ENCODE measurements at places on chromosomes 2 and 18.

DNA sequence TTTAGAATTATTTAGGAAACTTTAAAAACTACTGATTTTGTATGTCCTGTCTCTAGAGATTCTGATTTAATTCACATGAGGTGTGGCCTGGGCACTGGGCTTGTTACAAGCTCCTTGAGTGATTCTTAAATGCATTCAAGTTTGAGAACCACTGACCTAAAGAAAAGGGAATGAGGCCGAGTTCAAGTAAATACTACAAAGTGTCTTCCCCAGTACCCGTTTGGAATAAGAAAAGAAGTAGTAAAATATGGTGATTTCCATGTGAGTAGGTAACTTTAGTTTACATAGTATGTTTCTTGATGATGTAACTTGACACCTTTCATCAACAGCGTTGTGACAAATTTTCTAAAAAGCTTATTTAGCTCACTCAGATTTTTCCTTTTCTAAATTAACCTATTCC, 1022.9 kb upstream of the NRXN1 start:
- no peak for DNase-seq

GRCh38 chr18:23871410-23871809, 143.1 kb upstream of the TTC39C start:
- DNase-seq: peak; percentile 14

DNA sequence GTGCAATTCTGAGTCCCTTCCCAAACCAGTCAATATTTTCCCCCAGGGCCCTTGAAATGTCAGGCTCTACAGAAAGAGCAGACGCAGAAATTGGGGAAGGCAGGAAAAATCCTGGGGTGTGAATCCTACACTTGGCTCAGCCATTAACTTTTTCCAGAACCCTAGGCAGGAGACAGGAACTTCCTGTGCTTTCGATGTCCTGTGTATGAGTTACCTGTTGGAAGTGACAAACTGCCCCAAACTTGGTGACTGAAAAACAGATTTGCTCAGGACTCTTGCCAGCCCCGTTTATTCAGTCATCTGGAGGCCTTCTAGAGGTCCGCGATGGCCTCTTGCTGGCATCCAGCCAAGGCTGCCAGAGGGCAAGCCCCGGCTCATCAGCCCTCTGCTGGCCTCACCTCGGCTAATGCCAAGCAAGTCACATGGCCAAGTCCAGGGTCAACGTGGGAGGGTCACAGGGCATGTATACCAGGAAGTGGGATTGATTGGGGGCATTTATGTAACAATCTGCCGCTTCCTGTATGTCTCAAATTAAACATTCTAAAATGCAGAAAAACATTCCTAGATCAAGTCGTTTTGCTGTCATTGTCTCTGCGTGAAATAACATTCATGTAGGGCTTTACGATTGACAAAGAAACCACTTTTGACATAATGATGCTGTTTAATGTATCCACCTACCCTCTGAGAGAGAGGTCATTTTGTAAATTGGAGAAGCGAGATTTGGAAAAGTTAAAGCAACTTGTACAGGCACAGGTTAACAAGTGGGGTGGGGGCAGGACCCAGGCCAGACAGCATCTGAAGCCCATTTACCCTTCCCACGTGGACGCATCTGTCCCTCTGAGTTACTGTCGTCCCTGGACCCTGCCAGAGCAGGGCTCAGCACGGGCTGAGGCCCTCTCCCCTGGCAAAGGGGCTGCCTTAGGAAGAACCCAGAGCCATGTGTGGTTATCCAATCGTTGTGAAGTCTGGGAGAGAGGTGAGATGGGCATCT, 179.4 kb downstream of the INHBB start:
- DNase-seq: no peak

DNA sequence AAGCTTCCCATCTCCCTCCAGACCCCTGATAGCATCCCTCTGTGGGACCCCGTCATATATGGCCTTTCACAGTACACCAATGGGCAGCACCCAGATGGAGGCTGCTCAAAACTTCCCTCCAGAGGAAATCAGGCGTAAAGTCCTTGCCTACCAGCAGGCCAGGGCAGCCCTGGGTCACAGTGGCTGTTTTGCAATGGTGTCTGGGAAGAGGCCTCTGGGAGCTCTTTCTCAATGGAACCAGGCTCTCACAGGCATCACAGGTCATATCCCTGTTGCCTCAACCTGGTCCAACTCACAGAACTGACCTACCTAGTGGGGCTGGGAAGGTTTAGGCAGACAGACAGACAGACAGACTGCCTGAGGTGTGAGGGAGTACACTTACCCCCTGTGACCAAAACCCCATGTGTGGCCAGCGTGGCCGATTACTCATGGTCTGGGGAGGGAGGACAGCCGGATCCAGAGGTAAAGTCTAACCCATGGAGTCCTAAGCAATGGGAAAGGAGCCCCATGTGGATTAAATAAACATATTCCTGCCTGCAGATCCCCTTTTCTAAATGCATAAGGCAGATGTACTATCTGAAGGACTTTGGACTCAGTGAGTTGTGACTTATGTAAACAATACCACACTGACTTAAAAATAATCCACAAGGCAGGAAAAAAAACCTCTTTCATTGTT, 58.2 kb downstream of the BCL2L11 start:
- DNase-seq: no peak

GRCh38 chr2:54041135-54041534, 70.3 kb upstream of the PSME4 start:
- DNase-seq: peak; percentile 33

- no peak for DNase-seq
Observed at GRCh38 chr18:10300739-10301138, 153.7 kb upstream of the APCDD1 start.

DNA sequence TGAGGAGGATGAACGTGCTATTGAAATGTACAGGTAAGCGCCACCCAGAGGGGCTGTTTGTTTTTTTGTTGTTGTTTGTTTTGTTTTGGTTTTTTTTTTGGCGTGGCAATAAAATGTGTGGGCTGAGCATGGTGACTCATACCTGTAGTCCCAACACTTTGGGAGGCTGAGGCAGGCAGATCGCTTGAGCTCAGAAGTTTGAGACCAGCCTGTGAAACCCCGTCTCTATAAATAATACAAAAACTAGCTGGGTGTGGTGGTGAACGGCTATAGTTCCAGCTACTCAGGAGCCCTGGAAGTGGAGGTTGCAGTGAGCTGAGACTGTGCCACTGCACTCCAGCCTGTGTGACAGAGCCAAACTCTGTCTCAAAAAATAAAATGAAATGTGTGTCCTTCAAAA, 6.2 kb downstream of the PDCL3 start:
- no peak for DNase-seq

Measured in activated naive CD8-positive, alpha-beta T cell treated with anti-CD3 and anti-CD28 coated beads, Interleukin-2, amount 50 U/mL, for 16 hours (primary cell).